T-cell (primary cell): ENCODE measurements at places on chromosomes 3 and 15. TPM values are rescaled to one million over a fixed set of nuclear protein-coding genes. Genes with fewer than 3 reads are reported as not detected.

DNA sequence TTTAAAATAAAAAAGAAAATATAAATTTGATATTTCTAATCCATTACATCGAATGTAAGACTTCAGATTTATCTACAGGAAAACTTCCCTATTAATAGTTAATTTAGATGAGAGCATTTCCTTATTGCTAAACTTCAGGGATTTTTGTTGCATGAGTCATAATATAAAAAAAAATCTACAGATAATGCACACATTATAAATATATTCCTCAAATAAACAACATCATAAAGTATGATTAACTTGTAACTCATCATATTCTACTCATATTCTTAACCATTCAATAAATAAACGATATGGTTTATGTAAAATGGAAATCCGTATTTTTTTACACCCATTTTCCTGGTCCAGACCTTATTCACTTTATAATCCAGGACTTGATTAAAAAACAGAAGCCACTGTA is 477.0 kb downstream of the EPHA3 start:
- H3K36me3 ChIP-seq = no peaks in the 10 kb centered on the region
- no peak overlapping the region for H3K27ac ChIP-seq
- no peaks in the 10 kb centered on the region for H3K27me3 ChIP-seq
- no peak overlapping the region for H3K4me3 ChIP-seq
- no peaks in the 10 kb centered on the region for H3K4me1 ChIP-seq

GRCh38 chr3:171365489-171365888 is 94.7 kb downstream of the TNIK start:
- H3K36me3 ChIP-seq = peaks cover 3% of the 10 kb centered on the region
- no peaks in the 10 kb centered on the region for H3K4me1 ChIP-seq
- no peak overlapping the region for H3K4me3 ChIP-seq
- DNase-seq = no peak

DNA sequence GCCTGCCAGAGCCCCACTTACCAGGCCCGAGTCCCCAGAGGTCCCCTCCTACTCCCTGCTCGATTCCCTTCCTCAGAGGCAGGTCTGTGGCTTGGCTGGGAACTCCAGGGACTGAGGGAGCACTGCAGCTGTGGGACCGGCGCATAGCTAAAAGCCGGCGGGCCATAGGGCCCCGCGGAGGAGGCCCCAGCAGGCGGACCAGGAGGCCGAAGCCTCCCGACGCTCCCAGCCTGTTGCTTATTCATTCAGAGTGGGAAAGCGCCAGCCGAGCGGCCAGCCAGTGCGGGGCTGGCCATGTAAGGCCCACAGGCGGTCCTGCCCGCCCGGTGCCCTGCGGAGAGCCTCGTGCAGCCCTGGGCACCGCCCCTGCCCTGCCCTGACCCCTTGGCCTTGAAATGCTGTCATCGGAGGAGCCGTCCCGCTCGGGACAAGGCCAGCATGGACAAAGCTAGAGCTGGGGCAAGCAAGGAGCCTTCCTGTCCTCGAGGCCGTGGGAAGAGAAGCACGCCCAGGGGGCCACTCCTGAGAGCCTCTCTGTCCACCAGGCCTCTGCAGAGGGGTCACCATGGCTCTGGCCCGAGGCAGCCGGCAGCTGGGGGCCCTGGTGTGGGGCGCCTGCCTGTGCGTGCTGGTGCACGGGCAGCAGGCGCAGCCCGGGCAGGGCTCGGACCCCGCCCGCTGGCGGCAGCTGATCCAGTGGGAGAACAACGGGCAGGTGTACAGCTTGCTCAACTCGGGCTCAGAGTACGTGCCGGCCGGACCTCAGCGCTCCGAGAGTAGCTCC is at the start of gene LOXL1:
Gene LOXL1 (plus strand): TSS at position 244 of the 784 bp plus-strand sequence. CDS start 322 bp downstream, at position 566.
- H3K36me3 ChIP-seq = peaks cover under 1% of the 10 kb centered on the region
- peaks cover 1% of the 10 kb centered on the region for H3K27me3 ChIP-seq
- H3K4me1 ChIP-seq = peaks cover 67% of the 10 kb centered on the region
- peak within 1 kb of the TSS; percentile 58 for H3K4me3 ChIP-seq
- no peak within 1 kb of the TSS for H3K27ac ChIP-seq

DNA sequence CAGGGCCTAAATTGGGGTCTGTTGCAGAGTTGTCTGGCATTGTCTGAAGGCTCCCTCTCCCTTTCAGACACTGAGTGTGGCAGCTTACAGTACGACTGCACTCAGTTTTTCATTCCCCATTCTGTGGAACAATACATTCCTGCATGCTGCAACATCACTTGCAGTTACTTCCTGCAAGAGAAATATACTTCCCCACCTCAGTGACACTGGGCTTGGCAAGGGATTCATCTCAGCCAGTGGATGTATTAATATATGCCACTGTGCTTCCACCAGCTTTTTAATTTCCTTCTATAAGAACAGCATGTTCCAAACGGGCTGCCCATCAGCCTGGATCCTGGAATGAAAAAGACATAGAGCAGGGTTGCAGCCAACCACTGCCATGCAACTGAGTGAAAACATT is 23.1 kb downstream of the B3GALNT1 start:
- H3K36me3 ChIP-seq = no peaks in the 10 kb centered on the region
- H3K4me1 ChIP-seq = no peaks in the 10 kb centered on the region
- H3K27ac ChIP-seq = no peak overlapping the region
- peaks cover 2% of the 10 kb centered on the region for H3K27me3 ChIP-seq

GRCh38 chr3:32910954-32911353 is 40.5 kb upstream of the CCR4 start:
- H3K4me3 ChIP-seq = no peak overlapping the region
- no peaks in the 10 kb centered on the region for H3K4me1 ChIP-seq
- DNase-seq = no peak
- H3K27ac ChIP-seq = no peak overlapping the region
- no peaks in the 10 kb centered on the region for H3K27me3 ChIP-seq

DNA sequence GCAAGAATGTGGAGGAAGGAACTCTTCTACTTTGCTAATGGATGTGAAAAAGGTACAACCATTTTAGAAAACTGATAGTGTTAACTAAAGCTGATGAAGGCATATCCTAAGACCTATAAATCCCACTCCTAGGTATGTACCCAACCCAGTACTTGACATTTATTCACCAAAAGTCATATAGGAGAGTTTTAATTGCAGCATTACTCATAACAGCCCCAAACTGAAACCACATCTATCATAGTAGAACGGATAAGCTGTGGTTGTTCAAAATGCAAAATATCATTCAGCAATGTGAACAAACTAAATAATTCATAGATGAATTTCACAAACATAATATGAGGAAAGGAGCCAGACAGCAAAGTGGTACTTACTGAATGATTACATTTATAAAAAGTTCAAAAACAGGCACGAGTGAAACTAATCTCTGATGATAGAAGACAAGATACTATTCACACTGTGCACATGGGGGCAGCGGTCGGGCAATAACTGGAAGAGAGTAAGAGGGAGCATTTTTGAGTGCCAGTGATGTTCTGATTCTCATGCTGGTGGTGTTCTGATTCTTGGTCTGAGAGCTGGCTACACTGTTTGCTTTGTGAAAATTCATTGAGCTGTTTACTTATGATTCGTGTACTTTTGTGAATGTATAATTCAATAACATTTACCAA is 34.3 kb downstream of the GOLIM4 start:
- H3K27me3 ChIP-seq = no peaks in the 10 kb centered on the region
- no peaks in the 10 kb centered on the region for H3K4me1 ChIP-seq
- H3K27ac ChIP-seq = no peak overlapping the region
- DNase-seq = no peak

The LIPH gene
- total RNA-seq = not detected

The GP5 gene
- total RNA-seq = 5.7 TPM
